ENCODE measurements at places on chromosomes 7 and 10.

DNA sequence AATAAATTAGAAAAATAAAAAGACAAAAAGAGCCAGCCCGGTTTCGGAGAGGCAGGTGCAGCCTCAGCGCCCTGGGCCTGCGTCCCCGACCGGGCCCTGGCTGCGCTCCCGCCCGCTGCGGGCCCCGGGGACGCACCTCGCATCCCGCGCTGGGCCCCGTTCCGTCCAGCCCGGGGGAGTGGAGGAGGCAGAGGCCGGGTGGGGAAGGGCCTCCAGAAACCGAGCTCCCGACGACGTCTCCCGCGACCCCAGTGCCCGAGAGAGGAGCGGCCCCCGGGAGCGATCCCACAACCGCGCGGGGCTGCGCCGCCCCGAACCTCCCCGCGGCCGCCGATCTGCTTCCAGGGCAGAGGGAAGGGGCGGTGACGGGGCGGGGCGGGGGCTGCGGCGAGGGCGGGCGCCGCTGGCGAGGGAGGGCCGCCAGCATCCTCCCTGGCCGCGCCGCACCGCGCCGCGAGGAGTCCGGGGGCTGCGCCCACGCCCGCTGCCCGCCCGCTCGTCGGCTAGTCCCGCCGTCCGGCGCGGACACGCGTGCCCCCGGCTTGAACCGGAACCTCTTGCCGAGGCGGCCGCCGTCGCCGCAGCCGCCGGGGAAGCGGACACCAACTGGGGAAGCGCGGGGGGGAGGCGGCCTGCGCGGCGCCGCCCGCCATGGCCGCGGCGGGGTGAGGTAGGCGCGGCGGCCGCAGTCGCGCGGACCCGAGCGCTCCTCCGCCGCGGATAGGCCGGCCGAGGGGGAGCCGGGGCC, at the start of gene CCNY:
Gene CCNY (plus strand): TSS at position 426 of the 748 bp plus-strand sequence. CDS start 545 bp downstream, outside the sequence.
- DNase-seq: peak; percentile 77

DNA sequence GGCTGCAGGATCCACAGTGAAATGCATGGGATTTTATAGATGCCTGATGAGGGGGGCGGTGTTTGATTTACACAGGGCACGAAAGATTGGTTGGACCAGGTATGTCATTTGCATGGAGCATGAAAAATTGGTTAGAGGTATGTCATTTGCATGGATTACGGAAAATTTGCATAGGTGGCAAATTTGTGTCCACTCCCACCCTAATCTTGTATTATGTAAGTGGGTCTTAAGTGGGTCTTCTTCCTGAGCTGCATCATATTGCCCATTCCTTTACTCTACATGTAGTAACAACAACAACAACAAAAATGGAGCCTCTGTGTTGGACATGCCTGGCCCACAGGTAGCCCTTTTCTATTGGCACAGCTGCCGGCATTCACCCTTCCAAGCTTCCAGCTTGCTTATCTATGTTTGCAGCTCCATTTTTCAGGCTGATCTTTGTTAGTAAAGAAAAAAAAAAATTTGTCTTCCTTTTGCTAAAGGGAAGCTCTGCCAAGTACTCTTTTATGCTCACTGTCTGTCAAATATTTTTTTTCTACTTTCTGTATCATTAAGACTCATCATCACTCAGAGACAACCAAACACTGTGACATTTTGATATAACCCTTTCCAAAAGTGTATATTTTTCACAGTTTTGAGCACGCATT, 10.3 kb upstream of the ZNF273 start:
- DNase-seq: no peak

DNA sequence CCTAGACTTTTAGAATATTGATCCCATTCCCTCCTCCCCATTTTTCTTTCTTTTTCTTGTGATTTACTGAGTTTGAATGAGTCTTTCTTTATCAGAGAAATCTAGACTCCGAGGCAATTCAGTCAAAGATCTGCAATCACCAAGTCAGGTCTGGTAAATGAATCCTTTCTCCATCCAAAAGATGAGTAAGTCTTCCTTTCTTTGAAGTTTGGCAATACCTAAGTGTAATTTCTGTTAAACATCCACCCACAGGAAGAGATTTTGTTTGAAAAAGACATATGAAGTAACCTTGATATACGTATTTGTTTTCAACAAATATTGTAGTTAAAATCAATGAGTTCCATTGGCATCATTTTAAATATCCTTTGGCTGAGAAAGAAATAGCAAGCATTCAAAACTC, 58.3 kb downstream of the SLC39A12 start:
- DNase-seq: no peak

GRCh38 chr7:104371980-104372357, 43.6 kb downstream of the LHFPL3 start:
- DNase-seq: no peak

DNA sequence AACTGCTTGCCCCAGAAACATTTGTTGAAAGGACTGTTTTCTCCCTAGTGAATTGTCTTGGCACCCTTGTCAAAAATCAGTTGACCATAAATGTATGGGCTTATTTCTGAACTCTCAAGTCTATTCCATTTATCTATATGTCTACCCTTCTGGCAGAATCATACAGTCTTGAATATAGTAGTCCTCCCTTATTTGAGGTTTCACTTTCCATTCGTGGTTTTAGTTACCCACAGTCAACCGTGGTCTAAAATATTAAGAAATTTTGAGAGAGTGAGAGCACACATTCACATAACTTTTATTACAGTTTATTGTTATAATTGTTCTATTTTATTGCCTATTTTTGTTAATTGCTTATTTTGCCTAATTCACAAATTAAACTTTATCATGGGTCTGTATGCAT, 17.4 kb upstream of the CEP41 start:
- no peak for DNase-seq

DNA sequence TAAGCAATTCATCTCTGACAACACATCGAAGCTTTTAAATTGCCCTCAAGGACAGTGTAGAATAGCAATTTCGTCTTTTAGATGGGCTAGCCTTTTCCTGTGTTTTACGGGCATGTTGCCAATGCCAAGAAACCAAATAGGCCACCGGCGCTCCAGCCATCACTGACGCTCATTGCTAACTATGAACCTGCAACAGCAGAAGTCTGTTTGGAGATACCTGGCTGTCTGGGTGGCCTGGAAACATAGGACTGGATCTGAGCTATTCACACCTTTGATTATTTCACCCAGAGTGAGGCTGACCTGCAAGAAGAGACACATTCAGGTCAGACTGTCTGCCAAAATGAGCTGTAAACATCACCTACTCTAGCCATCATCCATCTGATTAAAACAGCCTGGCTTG, 12.0 kb downstream of the KPNA7 start:
- DNase-seq: no peak

- DNase-seq: peak; percentile 35
Observed at GRCh38 chr10:35336921-35337823, 863 bp downstream of the CCNY start.

- DNase-seq: no peak
Observed at GRCh38 chr10:33227489-33227888, 107.0 kb downstream of the NRP1 start.

GRCh38 chr10:15426558-15426957, 55.5 kb upstream of the FAM171A1 start:
- no peak for DNase-seq

- DNase-seq: no peak
Observed at GRCh38 chr10:119526621-119527592, 15.6 kb downstream of the RGS10 start.

DNA sequence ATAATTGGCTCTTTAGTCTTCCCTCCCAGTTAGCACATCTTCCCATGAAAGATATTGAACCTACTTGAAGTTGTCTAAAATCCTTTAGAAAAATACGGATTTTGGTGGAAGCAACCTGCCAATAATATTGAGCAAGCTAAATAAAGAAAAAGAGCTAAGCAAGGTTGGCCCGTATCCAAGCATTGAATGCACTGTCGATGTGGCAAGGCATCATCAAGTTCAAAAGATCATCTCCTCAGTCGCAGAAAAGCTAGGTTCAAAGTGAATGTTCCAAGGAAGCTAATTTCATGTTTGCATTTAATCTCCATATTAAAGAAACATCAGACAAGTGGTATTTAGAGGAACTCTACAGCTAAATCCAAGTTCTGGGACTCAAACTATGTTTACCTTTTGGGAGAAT, 206.0 kb downstream of the MTERF1 start:
- no peak for DNase-seq

DNA sequence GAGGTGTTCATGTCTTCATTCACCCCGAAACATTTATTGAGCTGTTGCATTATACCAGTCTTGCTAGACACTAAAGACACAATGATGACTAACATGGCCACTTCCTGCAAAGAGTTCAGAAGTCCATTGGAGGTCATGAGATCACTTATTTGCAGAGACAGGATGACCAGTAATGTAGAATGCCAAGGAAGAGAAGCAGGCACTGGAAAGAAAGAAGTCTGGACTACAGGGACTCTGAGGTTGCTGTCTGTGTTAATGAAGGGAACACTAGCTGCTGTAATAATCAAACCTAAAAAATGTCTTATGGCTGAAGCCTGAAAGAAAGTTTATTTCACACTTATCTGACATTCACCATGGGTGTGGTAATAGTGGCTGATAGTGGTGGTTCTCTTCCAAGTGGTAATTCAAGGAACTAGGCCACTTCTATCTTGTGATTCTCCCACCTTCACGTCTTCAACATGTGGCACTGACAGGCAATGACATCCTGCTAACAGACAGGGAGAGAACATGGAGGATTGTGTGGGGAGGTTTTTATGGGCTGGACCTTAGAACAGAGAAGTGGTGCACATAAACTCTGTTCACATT, 89.2 kb upstream of the MKLN1 start:
- no peak for DNase-seq

GRCh38 chr7:4689151-4689550, 7.1 kb downstream of the FOXK1 start:
- no peak for DNase-seq

- DNase-seq: no peak
Observed at GRCh38 chr10:24771943-24772694, 48.4 kb upstream of the ARHGAP21 start.

- DNase-seq: no peak
Observed at GRCh38 chr7:44313621-44314031, 11.8 kb downstream of the CAMK2B start.

DNA sequence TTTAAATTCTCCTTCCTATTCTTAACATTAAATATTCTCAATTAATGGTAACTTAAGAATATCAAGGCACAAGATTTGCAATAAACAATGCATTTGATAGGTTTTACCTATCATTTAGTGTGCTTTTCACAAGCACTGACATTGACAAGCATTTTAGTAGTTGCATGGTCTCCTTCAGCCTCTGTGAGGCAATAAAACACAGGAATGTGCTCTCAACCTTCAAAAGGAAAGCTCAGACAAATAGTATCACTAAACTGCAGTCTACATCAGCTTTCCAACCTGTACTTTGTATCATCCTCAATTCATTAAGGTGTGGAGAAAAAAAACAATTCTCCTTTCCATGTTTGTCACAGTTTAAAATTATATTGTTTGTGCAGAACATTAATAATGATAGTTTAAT, 51.1 kb upstream of the TSPAN13 start:
- DNase-seq: no peak

GRCh38 chr7:18976715-18977471, 140.5 kb downstream of the TWIST1 start:
- no peak for DNase-seq

GRCh38 chr7:50798126-50798525, 15.4 kb upstream of the GRB10 start:
- DNase-seq: no peak

DNA sequence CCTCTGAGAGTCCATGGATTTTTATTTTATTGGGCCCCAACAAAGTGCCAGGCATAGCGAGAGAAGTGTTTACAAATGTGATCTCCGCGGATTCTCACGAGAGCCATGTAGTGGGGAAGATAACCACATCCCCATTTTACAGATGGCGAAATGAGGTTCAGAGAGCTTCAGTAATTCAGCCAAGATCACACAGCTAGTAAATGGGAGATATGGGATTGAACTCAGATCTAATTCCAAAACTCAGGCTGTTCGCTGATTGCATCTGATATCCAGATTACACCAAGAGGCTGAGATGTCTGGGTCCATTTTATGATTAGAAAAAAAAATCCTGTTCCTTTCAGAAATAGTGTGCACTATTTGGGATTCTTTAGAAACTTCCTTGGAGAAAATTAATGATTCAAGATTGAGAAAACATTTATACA, 1.3 kb downstream of the FAS start:
- no peak for DNase-seq

GRCh38 chr10:61000769-61001730, 57.1 kb upstream of the RHOBTB1 start:
- DNase-seq: peak; percentile 1

Measured in activated T-cell treated with anti-CD3 and anti-CD28 coated beads for 48 hours (primary cell).